ENCODE measurements at places on chromosomes 12 and 14.

- no peak for DNase-seq
Measured at GRCh38 chr14:51304438-51304837, 64.4 kb downstream of the TMX1 start.

- DNase-seq: no peak
Measured at GRCh38 chr12:80627782-80628181, 79.7 kb upstream of the MYF6 start.

- DNase-seq: no peak
Measured at GRCh38 chr14:47246367-47246766, 429.0 kb downstream of the MDGA2 start.

- no peak for DNase-seq
Measured at GRCh38 chr12:64124511-64125197, 97.4 kb downstream of the KICS2 start.

DNA sequence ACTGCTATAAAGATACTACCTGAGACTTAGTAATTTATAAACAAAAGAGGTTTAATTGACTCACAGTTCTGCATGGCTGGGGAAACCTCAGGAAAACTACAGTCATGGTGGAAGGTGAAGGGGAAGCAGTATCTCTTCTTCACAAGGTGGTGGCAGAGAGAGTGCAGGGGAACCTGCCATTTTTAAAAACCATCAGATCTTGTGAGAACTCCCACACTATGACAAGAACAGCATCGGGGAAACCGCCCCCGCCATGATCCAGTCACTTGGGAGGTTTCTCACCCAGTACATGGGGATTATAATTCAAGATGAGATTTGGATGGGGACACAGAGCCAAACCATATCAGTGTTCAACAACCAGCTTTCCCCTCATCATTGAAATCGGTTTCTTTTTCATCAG lies 49.9 kb downstream of the AEBP2 start:
- no peak for DNase-seq

DNA sequence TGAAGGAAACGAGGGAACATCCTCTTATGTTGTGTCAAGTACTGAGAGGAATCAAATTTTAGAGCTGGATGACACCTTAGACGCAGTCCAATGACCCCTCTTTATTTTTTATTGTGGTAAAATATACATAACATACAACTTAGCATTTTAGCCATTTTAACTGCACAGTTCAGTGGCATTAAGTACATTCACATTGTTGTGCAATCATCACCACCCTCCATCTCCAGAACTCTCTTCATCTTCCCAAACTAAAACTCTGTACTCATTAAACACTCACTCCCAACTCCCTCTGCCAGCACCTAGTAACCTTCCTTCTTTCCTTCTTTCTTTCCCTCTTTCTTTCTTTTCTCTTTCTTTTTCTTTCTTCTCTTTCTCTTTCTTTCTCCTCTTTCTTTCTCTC lies 97.2 kb upstream of the SLC24A4 start:
- DNase-seq: no peak

DNA sequence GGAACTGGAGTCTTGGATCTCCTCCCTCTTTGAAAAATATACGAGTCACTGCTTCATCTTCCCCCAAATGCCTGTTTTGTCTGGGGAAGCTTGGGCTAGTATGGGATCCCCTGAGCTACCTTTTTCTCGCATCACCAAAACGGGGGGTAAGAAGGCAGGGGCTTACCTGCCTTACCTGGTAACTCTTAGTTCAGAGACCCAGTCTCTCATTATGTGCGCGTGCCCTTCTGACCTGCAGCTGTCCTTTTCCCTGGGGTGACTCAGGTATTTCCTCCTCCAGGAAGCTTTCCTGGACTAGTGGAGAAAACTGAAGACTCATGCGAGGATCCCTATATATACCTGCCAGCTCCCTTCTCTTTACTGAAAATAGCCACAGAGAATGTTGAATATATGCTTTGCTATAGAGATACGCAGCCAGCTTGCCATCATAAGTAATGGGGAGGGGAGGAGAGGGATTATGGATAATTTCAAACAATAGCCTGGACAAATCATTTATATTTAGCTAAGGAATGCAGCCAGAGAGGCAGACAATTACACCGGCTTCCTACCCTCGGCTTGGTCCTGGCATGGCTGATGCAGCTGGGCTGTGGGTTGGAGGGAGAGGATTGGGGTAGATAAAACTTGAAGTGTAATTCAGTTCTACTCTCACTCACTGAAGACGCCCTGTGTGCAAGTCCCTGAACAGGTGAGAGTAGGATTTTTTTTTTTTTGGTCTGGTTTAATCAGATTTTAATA lies 1.1 kb downstream of the TSPAN9 start:
- no peak for DNase-seq

Measured in HL-60 (cell line).